Fibroblast of skin of left quadriceps (primary cell): ENCODE measurements at places on chromosomes 16 and 17.
A peak's percentile ranks its signal among the peaks of the same experiment; 100 is the strongest.

DNA sequence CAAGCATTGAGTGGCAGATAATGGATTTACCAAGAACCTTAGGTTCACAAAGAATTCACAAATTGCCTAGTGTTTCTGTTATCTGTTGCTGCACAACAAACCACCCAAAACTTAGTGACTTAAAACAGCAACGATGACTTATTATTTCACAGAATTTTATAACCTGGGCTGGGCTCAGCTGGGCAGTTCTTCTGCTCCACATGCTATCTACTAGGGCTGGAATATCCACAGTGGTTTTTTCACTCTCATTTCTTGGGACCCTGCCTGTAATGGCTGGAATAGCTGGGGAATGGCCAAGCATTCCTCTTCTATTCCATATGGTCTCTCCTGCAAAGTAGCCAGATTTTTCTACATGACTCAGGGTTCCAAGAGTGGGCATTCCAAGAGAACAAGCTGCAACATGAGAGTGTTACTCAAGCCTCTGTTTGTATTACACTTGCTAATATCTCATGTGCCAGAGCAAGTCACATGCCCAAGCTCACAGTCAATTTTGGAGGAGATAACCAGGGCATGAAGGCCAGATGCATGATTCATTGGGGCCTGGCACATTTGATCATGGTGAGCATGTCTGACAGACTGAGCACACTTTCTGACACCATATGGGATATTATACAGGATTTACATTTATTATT is 4.9 kb upstream of the PSMD7 start:
- no peak for DNase-seq

GRCh38 chr16:51849715-51850114 is 697.2 kb downstream of the TOX3 start:
- no peak for DNase-seq

GRCh38 chr17:40122999-40123810 is 1.4 kb downstream of the MSL1 start:
- no peak for DNase-seq

- DNase-seq: no peak
Observed at GRCh38 chr16:48180868-48181480, 25.2 kb upstream of the ABCC12 start.

- DNase-seq: no peak
Observed at GRCh38 chr16:531494-532125, 4.1 kb downstream of the CAPN15 start.

GRCh38 chr16:89586853-89587252 is 11.3 kb downstream of the CPNE7 start:
- DNase-seq: no peak

GRCh38 chr16:50340578-50340977 is 28.2 kb downstream of the BRD7 start:
- DNase-seq: no peak

DNA sequence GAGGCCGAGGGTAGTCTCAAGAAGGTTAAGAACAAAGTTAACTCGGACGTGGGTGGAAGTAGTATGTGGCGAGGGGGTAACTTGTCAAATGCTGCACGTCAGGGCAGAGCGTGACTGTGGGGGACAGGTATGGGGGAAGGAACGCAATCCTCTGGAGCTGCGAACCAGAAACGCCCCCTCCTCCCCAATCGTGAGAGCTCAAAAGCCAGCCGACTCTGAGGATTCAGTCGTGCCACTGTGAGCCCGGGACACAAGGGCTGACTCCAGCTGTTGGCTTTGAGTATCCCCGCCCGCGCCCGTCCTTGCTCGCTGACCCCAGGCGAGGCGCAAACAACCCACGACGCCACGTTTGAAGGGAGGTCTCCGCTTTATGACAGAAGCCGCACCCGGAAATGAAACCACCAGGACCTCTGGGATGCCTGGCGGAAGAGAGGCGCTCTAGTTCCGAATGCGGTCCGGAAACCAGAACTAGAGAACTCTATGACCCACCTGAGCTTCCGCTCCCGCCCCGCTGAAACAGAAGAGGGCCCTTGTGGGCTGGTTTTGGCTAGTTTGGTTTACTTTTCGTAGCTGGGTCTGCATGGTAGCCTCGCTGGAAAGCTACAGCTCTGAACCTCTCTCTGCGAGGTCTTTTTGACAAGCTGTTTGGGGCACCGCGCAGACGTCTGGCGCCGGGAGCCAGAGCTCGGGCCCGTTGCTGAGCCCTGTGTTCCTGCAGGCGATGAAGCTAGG is at the start of gene PEX12:
Gene PEX12 (minus strand): TSS at position 375 of the 732 bp plus-strand sequence. CDS start 550 bp downstream, outside the sequence.
- DNase-seq: peak; percentile 71

DNA sequence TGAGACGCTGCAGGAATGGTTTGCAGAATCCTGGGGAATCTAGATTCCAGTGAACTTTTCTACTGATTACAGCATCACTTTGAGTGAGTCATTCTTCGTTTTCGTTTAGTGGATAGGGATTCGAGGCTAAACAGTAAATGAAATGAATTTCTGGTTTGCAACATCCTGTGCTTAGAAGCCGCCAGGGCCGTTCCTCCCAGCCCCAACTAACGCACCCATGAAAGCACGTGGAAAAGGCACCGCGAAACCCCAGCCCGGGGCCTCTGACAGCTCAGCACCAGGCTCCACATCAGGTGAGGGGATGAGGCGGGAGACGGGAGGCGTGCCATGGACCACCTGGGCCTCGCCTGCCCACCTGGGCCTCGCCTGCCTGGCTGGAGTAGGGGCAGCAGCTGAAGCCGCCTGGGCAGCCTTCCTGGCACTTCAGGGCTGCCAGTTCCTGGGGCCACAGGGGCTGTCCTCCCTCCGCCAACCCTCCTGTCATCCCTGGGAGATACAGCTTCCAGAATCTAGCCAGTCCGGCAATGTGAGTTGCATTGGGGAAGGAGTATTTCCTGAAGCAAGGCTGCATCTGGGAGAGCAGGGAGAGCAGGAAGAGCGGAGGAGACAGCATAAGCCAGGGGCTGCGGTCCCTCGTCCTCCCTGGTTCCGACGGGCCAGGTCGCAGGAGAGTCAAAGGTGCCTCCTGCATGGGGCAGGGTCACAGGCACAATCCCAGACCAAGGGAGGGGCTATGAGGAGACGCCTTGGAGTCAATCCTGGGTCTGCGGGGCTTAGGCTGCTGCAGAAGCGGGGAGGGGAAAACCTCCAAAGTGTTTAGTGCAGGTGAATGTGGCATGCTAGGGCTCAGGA is 78.4 kb downstream of the RPH3AL start:
- DNase-seq: no peak

DNA sequence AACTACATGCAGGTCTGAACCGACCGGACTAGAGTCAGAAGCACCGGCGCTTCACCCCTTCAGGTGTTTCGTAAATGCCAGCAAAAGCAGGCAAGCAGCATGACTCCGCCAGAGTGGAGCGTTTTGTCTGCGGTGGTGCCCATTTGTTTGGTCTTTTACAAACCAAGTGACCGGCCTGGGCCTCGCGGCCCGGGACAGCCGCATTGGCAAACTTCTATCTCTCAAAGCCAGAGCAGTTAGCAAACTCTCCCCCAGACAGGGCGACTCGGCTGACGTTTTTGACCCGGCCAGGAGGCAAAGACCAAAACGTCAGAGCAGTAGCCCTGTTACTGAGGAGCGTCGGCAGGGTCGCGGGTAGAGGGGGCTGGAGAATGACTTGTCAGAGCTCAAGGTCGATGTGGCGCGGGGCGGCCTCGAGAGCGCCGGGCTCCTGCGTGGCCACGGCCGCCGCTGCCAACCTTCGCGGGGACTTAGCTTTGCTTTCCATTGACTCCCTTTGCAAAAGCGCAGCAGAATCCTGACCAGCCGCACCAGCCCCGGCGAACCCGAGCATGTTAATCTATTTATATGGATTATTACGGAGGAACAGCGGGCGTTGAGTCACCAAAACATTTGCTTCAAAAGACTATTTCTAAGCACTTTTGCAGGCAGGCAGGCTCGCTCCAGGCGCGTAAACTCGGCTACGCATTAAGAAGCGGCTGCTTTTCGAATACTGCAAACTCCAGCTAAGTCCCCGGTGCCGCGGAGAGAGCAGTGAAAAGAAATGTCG is 763 bp upstream of the SOX9 start:
- peak; percentile 53 for DNase-seq

GRCh38 chr16:8887952-8888560 is 5.9 kb downstream of the LITAFD start:
- no peak for DNase-seq
